ENCODE measurements at places on chromosomes 4 and X.

DNA sequence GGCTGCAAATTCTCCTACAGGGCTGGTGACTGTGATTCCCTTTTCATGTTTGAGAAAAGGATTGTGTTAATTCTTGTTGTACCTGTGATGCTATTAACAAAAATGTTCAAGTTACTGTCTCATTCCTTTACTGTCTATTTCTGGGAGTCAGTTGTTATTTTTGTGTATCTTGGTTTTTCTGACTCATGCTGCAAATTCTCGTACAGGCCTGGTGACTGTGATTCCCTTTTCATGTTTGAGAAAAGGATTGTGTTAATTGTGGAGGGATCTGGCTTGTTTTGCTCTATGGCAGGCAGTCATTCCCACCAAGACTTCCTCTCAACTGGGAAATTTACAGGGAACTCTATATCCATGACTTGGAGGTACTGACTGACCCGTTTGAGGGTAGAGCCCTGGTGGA, 693.4 kb upstream of the INTU start:
- no peak for DNase-seq

DNA sequence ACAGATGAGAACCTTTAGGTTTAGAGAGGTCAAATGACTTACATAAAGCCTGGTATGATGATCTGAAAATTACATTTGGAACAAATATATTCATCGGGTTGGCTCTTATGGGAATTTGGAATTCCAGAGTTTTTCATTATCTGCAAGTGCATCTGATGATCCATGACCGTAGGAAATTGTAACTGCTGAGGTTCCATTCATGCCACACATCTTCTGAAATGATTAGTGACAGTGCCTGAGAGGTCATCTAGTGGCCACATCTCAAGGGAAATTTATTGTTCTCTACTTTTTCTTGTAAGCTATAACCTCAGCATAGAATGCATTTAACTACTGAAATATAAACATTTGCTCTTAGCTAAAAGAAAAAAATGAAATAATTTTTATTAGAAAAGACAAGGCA, 105.8 kb upstream of the NWD2 start:
- no peak for DNase-seq

DNA sequence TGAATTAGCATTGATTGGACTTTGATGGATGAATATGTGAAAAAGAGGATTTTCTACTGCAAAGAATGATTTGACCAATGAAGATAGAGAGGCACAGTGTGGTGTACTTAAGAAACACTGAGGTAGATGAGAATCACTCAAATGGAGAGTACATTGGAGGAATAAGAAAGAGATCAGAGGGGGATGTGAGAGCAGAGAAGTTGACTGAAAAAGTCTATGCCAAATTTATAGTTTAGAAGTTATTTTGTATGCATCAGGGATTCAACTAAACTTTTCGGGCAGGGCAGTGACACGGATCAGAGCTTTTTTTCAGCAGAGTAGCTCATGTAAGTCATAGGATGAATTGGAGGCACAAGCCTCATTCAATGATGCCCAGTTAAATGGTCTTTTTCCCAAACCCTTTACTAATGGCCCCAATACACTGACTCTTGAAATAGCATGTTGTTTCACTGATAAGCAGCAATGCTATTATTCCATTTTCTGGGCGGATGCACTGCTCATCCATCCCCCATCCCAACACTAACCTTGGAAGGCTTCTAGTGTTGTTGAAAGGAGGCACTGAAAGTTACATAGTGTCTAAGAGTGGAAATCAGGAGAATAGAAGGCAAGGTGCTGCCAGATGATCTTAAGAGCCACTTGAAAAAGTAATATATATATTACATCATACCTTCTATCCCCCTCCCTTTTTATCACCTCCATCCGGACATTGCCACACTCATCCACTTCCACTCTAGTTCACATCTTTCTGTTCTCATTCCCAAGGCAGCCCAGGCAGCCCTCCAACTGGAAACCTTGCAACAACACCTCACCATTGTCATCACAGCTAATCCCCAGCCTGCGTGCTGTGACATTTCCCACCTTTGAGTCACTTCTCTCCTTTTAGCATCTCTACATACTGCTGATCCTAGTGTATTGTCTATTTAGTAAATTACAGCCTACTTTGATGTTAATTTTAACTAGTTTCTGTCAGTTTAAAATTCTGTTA, 46.1 kb downstream of the ARHGAP24 start:
- DNase-seq, result no peak

- no peak for DNase-seq
These were observed 341.4 kb downstream of the DHRSX start for GRCh38 chrX:2159393-2159792.

GRCh38 chrX:150100261-150100660, 162.0 kb upstream of the EOLA2 start:
- no peak for DNase-seq

DNA sequence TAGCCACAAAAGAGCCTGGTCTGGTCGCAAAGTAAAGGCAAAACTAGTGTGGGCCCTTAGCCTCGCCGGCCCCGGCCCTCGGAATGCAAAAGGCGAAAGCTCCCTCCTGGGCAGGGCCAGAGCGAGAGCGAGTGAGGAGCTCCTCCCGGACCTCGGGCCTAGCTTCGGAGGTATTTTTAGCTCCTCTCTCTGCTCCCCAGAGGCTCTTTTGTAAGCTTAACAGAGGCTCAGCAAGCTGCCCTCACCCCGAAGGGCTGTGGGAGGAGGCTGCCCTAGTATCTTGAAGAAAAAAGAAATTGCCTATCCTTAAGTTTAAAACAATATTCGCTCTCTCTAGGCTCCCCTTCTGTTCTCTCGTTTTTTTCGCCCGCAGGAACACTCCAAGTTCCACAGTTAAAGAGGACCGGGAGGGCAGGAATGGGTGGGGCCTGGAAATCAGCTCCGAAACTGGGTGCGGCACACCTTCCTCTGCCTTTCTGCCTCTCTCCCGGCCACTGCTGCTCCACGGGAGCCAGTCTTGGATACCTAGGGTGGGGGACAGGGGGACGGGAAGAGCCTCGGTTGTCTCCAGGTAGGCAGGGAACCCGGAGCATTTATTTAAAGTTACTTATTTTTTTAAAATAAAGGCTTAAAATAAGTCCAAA, 12.1 kb downstream of the HAND2 start:
- DNase-seq, result peak; percentile 87

DNA sequence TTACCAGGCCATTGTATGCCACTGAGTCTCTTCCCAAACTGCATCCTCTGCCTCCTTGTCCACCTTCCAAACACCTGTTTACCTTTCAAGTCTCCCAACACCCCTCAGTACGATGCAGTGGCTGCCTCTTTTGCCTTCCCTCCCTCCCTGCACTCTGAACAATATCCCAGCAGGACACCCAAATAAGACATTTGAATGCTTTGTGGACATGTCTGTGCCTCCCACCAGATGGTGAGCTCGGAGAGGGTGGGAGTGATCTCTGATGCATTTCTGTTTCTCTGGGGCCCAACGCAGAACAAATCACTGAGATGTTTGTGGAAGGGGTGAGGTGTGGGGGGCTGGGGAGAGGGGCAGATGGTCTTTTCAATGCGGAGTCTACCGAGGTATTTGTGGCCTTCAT, 33.4 kb downstream of the PJA1 start:
- no peak for DNase-seq

- DNase-seq, result no peak
These were observed 157.3 kb upstream of the TET2 start for GRCh38 chr4:104989371-104989770.

GRCh38 chrX:104695593-104695992, 129.6 kb downstream of the IL1RAPL2 start:
- no peak for DNase-seq

GRCh38 chrX:43661521-43662240, 5.6 kb downstream of the MAOA start:
- DNase-seq, result peak; percentile 24

DNA sequence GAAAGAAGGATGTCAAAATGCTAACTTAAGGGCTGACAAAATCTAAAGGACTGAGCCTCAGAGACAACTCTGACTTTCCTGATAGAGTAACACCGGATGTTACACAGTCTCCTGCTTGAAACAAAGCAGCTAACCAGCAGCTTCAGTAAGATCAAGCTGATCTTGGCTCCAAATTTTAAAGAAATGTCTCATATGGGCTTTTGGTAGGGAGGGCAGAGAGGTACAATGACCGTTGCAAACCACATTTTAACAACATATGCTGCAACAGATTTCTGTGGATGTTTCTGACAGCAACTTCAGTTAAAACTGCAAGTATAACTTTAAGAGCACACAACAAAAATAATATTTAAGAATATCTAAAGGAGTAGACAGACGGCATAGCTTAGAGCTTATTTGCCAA, 9.1 kb downstream of the RPGR start:
- no peak for DNase-seq

GRCh38 chrX:15594371-15594770, 6.4 kb downstream of the ACE2 start:
- no peak for DNase-seq

- no peak for DNase-seq
These were observed 6.3 kb downstream of the FMR1 start for GRCh38 chrX:147917700-147918695.

Data from tibial artery (tissue), 4 donors.